ENCODE measurements at places on chromosomes 1 and 21.

DNA sequence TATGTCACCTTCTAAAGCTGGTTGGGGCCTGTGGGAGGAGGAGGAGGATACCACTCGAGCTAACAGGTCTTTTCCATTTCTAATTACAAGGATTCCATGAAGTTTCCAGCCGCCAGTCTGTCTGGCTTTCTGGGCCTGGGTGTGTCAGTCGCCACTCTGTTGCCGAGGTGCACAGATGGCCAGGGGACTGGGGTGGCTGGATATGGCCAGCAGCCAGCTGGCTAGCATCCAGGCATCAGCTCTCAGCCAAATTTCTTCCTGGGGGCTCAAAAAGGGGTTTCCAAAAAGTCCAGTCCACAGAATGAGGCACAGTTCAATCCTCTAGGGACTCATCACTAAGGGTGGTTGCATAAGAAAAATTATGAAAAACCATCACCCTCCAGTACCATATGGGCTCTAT is 32.4 kb downstream of the ITPKB start:
- DNase-seq, result no peak

GRCh38 chr1:151047591-151047924 is at the start of gene C1orf56:
TSS of gene C1orf56 (plus strand) at chr1:151047751. CDS start at chr1:151047848, 97 bp downstream.
- DNase-seq, result peak; percentile 70

DNA sequence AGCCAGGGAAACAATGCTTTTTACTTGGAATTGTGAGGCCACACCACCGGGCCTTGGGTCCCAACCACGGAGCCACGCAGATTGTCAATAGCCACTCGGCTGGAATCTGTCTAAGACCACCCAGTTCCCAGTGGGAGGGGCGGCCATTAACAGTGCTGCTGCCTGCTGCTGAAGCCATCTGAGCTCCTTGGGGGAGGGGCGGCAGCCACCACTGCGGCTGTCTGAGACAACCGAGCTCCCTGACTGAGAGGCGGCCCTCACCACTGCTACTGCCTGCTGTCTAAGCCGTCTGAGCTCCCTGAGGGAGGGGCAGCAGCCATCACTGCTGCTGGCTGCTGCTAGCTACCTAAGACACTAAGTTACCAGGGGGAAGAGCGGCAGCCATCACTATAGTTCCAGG is 64.3 kb downstream of the DMRTA2 start:
- DNase-seq, result peak; percentile 42

GRCh38 chr1:155981266-155982088 is 3.1 kb upstream of the ARHGEF2 start:
- no peak for DNase-seq

GRCh38 chr1:64828829-64829228 is 84.0 kb downstream of the RAVER2 start:
- no peak for DNase-seq

DNA sequence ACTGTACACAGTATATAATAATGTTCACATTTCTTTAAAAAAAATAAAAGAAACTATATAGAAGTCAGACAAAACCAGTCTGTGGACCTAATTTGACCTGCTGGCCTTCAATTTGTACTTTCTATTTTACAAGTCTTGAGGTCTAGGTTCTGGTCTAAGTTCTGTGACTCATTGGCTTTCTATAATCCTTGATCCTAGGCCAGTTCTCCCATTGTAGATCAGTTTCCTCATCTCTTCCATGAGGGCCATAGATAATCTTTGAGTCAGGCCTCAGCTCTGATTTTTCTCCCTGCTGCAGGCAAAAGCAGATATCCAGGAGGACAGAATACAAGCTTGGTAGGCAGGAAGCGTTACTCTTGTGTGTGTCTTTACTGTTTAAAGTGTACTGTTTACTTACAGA is 603.7 kb upstream of the CAMK1G start:
- DNase-seq, result no peak

GRCh38 chr1:163770265-163770664 is 448.5 kb downstream of the NUF2 start:
- DNase-seq, result no peak

- no peak for DNase-seq
These were observed 181.7 kb upstream of the DPYD start for GRCh38 chr1:98102345-98103030.

DNA sequence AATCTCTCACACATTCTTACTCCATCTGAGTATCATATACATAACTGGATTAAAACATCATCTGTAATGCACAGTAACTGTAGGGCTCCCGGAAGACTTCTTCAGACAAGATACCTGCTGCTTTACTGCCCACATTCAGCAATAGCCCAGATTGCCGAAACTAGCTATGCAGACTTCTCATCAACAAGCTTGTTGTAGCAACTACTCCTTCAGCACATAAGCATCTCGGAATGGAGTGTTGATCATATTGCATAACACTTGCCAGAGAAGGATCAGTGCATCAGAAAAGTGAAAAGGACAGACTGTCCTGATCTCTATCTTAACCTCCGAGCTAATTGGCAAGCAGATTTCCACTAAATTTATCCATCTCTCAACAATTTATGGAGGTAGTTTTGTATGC is 354.6 kb upstream of the C1orf87 start:
- no peak for DNase-seq

- DNase-seq, result no peak
These were observed 4.7 kb upstream of the HHAT start for GRCh38 chr1:210323957-210324356.

DNA sequence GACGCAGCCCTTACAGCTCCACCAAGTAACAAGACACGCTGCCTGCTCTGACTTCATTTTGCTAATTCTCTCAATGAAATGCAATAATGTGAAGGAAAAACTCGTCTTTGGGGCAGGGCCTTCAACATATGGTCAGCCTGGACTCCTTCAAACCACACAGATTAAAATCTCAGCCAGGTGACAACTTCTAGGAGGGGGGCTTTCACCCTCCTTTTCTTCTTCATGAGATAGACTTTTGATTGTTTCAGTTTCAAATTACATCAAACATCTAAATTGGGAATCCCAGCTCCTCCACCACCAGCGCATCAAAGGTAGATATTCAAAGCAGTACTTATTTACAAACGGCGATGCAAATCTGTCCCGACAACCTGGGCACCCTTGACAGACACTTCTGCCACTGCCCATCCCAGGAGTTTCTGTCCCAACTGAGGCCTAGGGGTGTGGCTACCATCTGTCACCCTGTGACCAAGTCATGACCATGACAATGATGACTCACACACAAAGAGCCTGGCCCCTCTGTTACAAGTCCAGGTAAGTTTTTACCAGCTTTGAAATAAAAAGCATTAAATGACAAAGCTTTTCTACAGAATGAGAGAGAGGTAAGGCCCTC is 29.7 kb downstream of the SSBP3 start:
- no peak for DNase-seq

GRCh38 chr1:230332575-230333066 is 93.5 kb downstream of the PGBD5 start:
- DNase-seq, result no peak

GRCh38 chr1:153363641-153364040 is 6.0 kb downstream of the S100A9 start:
- DNase-seq, result no peak

- no peak for DNase-seq
These were observed 323.2 kb downstream of the KIF26B start for GRCh38 chr1:245477941-245478340.

GRCh38 chr21:37338671-37339551 is 27.7 kb upstream of the DYRK1A start:
- DNase-seq, result no peak

- DNase-seq, result no peak
These were observed 723.7 kb downstream of the RWDD3 start for GRCh38 chr1:95957748-95958147.

DNA sequence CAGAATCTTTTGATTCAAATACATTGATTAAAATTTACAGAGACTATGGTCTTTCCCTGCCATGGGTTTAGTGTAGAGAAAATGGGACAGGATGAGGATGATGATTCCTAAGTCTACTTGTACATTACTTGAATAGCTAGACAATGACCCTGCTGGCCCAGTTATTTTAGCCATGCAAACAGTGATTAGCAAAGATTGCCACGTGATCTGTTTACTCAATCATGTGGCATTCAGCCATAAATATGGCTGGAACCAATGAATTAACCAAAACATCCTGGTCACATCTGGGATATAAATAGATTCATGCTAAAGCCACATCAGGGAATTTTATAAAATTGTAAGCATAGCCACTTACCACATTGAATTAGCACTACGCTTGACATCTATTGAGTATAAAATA is 167.3 kb downstream of the PBX1 start:
- no peak for DNase-seq

All from NT2/D1 (cell line).